Kidney glomerular epithelial cell (primary cell): ENCODE measurements at places on chromosomes 4 and X.

DNA sequence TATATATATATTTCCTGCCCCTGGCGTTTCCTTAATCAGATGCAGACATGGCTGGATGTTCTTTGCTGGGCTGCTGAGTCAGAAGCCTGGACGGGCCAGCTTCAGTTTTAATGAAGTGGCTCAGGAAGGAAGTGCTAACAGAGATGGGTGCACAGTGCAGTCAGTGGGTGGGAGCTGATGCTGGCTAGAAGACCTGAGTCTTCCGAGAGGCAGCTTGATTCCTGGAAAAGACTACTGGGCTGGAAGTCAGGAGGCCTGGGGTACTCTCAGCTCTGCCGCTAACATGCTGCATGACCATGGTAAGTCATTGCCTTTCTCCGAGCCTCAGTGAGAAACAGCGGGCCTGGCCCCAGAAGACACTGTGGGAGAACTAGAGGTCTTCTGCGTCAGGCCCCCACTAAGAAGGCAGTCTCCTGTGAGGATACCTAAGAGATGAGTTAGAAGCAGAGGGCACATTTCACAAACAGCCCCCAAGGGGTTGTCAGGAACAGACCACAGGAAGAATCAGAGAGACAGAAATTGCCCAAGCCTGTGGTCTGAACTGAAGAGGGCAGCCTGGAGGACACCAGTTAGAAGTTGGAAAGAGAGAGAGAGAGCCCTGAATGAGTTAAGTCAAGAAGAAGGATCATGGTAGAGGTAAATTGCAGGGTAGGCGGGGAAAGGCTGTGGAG lies 8.3 kb upstream of the CD40LG start:
- no peak for DNase-seq

GRCh38 chr4:337932-338758 lies 531 bp downstream of the ZNF141 start:
- DNase-seq = no peak

DNA sequence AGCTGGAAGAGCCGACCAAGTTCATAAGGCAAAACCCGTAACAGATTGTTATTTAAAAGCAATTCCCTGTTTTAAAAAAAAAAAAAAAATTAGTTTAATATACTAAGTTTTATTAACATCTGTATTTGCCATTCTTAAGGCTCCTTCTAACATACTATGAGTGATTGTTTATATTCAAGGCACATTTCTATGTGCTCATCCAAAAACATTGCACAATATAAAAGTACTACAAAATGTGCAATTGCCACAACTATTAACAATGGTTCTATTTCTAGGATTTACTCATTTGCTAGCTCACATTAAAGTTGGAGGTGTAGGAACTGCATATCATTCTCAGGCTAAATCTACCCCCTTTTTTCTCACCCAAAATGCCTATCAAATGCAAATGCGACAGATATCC lies 46.1 kb downstream of the CNOT6L start:
- DNase-seq = no peak

DNA sequence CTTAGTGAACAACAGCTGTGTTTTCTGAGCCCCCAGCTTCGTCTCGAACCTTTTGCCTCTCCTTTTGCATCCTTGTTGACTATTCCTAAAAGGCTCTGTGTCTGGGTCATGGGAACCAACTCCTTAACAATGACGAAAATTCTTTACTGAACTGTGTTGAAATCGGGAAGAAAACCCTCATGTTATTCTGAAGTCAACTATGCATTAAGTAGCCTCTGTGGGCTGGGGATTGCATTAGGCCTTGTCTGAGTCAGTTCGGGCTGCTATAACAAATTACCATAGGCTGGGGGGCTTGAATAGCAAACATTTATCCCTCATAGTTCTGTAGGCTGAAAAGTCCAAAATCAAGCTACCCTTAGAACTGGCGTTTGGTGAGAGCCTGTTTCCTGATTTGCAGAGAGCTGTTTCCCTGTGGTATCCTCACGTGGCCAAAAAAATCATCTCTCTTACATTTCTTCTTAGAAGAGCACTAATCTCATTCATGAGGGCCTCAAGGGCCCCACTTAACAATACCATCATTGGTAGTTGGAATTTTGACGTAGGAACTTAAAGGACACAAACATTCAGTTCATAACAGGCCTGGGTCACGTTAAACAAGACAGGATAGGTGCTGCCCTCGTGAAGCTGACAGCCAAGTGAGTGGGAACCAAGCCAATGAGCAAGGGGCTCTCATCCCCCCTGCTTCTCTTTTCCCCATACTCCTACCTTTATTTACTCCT lies 75.9 kb downstream of the CLNK start:
- DNase-seq = no peak

GRCh38 chr4:74529284-74530041 lies 84.5 kb downstream of the AREG start:
- no peak for DNase-seq

DNA sequence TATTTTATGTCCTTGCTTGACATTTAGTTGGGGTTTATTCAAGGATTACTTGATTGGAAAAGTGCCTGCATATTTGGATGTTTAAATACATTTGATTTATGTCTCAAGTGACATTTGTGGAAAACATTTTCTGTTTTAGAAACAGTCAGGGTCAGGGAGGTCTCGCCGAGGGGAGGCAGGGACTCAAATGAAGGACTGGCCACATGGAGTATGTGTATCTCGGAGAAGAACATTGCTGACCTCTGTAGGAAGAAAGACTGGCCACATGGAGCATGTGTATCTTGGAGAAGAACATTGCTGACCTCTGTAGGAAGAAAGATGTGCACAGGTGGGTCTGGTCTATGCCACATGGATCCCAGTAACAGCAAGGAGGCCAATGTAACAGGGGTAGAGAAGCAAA lies 233.6 kb downstream of the TRIML1 start:
- DNase-seq = no peak

DNA sequence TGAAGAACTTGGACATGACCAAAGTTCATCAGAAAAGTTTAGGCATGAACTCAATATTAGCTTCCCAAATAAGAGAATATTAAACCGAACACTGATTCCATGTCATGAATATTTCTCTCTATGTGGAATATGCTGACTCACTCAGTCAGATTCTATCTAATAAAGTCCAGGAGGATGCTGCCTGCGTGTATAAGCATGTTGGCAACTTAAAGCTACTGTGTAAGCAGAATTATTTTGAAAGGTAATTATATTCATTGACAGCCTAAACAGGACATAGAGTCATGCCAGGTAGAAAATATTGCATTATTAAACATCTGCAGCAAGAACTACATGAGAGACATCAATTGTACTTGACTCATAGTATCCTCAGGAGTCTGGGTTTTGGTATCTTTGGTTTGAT lies 367.9 kb upstream of the SPOCK3 start:
- no peak for DNase-seq

- no peak for DNase-seq
These were observed 162.7 kb downstream of the SHOX start for GRCh38 chrX:793216-793770.

GRCh38 chr4:184890499-184890898 lies 64.7 kb upstream of the ACSL1 start:
- DNase-seq = no peak

- DNase-seq = peak; percentile 55
These were observed 602.8 kb upstream of the DIPK2B start for GRCh38 chrX:45803383-45803921.

DNA sequence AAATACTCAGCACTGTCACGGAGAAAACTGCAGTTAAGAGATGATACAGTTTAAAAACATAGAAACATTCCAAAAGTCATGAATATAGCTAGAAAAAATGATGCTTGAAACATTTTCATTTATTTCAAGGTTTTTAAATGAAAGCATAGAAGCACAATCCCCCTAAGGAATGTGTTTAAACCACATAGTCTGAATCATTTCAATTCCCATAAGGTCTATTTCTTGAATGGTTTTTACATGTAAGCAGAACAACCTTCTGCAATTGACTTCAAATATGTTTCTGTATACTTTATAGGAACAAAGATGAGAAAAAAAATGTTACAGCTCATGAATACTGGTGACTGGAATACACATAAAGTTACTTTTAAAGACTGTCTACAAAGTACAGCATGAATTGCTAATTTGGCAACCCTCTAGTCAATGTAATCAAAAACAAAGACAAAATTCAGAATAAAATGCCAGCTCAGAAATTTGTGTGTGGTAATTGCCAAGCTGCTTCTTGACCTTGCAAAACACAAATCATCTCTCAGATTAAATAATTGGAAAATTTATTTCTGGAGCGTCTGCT lies 886.4 kb upstream of the ADGRL3 start:
- DNase-seq = no peak

DNA sequence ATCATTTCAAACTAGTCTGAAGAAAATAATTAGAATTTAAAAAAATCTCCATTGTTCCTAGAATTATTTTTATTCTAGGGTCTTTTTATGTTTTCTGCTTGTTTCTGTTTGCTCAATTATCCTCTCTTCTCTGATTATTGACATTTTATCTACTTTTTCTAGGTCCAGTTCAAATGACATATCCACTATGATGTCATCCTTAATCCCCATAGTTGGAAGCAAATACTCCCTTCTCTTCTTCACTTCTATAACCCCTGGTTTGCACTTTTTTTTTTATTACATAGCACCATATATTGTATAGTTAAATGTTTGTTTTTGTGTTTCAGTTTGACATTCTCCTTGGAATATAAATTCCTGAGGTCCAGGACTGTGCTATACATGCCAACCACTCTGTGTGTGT lies 82.6 kb downstream of the CT47B1 start:
- no peak for DNase-seq

GRCh38 chr4:146302822-146303221 lies 88.5 kb downstream of the REELD1 start:
- no peak for DNase-seq

DNA sequence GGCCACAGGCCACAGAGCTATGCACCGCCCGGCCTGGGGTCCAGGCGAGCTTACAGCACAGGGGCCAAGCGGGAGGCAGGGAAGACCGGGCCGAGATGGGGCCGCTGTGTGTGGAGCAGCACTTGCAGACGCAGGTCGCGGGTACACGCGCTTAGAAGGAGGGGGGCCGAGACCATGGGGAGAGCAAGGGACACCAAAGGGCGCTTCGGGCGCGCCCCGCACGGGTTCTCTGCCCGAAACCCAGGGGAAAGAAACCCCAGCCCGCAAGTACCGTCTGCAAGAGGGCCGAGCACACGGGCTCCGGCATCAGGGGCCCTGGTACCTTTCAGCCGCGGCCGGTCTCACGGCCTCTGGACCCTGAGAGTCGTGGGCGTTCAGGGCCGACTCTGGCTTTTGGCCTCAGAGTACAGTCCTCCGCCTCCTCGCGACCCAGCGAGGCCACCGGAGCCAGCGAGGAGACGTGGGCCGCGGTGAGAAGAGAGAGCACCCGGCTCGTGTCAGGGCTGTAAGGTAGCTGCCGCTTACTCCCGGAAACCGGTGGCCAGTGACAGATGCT lies 342 bp downstream of the EOLA2 start:
- no peak for DNase-seq

- no peak for DNase-seq
These were observed 1017.2 kb downstream of the PCDH7 start for GRCh38 chr4:31737419-31737818.

DNA sequence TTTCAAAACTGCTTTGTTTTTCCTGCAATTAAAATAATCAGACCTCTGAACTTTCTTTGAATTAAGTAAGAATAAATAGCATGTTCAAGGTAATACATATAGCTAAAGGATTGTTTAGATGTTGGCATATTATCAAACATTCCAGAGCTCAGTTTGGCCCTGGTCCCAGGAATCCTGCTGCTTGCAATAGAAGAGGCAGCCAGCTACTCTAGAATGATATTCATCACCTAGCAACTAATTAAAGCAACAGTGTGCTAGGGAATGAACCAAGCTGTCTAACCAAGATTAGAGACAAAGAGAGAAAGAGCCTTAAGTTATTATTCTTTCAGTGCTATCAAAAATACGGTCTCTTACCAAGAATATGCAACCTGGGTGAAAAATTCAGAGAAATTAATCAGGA lies 460.9 kb downstream of the GABRG1 start:
- DNase-seq = peak; percentile 79

- DNase-seq = no peak
These were observed 4.2 kb downstream of the NR3C2 start for GRCh38 chr4:148438047-148438446.

- DNase-seq = no peak
These were observed 611.6 kb upstream of the GRIA3 start for GRCh38 chrX:122572461-122572860.

DNA sequence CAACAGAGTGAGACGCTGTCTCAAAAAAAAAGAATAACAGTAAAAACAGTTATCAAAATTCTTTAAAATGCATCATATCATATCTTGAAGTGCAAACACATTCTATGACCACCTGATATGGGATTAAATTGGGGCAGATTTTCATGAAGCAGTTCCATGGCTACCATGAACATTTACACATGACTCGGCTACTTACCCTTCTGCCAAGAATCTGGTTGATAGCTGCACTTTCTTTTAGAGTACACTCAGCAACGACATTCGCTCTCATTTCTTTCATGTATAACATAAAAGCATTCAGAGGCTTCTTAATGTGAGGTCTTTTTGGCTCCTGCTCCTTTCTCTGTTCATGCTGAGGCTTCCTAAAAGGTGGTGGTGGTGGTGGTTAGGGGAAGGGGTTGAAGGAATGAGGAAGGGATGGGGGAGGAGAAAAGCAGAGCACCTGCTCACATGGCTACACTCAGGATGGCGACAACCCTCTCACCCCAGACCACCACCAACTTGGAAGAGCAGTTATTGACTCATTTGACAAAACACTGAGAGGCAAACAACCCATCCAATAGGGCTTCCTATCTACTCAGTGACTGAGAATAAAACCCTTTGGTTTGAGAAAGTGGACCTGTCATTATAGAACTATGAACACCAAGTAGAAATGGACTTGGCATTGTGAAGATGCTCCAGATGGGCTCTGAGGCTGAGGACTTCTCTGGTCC lies 88.5 kb downstream of the HADH start:
- DNase-seq = no peak

DNA sequence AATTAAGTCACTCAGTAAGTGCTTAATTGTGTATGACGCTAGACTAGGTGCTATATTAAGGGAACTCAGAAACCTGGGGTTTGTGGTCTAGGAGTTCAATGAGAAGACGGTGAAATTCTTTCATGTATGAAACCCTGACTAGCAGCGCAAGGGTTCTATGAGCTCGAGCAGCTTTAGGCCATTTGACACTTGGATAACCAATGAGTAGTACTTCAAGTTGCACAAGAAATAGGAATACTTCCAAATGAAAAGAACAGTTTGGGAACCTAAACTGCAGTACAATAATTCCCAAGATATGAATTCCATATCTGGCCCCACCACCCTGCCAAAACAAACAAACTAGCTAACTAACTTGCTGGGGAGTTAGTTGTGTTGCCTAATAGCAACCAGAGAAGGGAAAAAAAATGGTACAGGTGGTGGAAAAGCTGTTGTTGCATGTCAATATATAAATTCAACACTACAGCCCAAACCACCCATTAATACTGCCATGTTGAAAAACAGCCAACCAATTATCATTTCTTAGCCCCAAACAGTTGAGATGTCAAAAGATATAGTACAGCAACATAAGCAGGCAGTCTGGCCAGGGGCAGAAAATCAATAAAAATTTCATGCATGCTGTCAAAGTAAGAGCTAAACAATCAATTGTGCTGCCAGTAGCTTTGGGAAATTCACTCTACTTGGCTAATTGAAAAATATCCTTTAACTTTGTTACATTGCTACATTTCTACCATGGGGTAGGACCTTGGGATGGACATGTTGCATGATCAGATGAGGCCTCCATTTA lies 54.6 kb upstream of the MCF2 start:
- DNase-seq = no peak

GRCh38 chrX:148562846-148563245 lies 62.4 kb downstream of the AFF2 start:
- no peak for DNase-seq
